ENCODE measurements at places on chromosomes 7 and 10. TPM values are rescaled to one million over a fixed set of nuclear protein-coding genes. Genes with fewer than 3 reads are reported as not detected.

The SPDYE2 gene
- not detected for total RNA-seq

The FAS gene
- total RNA-seq, result 5.8 TPM

The ARPC1B gene
- 477 TPM for total RNA-seq

The CDC14C gene
- not detected for total RNA-seq

The HKDC1 gene
- total RNA-seq, result 0.13 TPM

The TYW1B gene
- 1.4 TPM for total RNA-seq

The FAM24B gene
- total RNA-seq, result 3.2 TPM

The CALHM3 gene
- total RNA-seq, result not detected

The TECPR1 gene
- total RNA-seq, result 63.7 TPM

The LAMTOR4 gene
- total RNA-seq, result 84.2 TPM

The SLC18A3 gene
- not detected for total RNA-seq

The MUC12 gene
- total RNA-seq, result not detected

The PRPS1L1 gene
- total RNA-seq, result not detected

Measured in dermis microvascular lymphatic vessel endothelial cell (primary cell).